ENCODE measurements at places on chromosomes 5 and 9.

GRCh38 chr9:108756746-108757490, 98.9 kb downstream of the ACTL7B start:
- DNase-seq, result no peak

DNA sequence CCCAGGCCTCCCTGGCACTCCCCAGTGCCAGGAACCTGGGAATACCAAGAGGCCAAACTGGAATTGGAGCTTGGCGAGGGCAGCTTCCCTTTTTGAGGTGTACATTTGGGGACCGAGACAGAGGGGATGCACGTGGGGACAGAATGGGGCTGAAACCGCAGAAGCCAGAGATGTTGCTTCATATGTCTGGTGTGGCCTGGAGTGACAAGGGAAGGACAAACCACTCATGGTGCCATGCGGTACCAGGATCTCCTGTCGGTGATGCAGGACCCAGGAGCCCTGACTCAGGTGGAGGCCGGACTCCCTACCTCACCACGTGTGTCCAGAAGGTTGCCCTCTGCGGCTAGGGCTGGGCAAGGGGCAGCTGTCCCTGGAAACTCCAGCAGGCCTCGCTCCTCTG, 4.0 kb upstream of the CSF2 start:
- no peak for DNase-seq

DNA sequence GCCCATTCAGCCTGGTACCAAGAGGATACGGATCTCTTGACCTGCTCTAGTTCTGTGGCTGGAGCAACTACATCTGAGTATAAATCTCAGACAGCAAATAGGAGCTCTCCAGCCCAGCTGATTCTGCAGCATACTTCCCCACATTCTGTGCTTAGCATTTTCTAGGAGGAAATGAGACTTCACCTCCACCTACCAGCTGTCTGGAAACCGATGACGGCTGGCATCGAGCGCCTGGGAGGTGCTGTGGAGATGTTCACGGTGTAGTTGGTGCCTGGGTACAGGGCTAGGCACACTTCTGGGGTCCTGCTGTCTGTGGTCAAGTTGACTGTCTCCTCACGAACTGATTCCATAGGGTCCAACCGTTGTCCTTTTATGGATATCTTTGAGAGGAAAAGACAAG, 63.6 kb downstream of the SUSD1 start:
- DNase-seq, result no peak

DNA sequence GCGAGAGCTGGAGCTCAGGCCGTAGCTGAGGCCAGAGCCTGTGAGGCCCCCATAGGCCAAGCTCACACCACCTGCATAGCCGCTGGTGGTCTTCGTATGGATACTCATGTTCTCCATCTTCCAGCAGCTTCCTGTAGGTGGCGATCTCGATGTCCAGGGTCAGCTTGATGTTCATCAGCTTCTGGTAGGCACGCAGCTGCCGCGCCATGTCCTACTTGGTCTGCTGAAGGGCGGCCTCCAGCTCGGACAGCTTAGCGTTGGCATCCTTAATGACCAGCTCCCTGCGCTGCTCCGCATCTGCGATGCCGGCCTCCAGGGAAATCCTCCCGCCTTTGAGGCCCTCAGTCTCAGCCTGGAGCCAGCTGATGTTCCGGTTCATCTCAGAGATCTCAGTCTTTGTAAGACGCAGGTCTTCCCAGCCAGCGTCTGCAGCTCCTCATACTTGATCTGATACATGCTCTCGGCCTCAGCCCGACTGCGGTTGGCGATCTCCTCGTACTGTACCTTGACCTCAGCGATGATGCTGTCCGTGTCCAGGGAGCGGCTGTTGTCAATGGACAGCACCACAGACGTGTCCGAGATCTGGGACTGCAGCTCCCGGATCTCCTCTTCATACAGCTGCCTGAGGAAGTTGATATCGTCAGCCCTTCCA, 172.1 kb downstream of the PPP2R2B start:
- DNase-seq, result no peak

DNA sequence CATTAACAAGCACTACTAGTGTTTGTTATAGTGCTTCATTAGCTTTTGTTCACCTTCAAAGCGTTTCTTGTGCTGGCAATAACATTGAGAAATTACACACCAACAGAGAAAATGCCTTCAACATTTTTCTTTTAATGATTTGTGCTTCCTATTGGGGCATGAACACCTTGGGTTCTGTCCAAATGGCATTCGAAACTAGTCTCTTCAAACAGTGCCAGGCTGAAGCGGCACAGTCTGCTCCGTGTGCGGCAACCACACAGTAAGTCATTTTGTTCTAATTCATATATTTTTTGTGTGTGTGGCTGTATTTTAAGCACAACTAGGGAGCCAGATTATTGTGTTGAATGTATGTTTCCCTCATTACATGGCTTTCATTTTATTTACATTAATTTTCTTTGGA, 414.7 kb upstream of the SGCD start:
- DNase-seq, result no peak

DNA sequence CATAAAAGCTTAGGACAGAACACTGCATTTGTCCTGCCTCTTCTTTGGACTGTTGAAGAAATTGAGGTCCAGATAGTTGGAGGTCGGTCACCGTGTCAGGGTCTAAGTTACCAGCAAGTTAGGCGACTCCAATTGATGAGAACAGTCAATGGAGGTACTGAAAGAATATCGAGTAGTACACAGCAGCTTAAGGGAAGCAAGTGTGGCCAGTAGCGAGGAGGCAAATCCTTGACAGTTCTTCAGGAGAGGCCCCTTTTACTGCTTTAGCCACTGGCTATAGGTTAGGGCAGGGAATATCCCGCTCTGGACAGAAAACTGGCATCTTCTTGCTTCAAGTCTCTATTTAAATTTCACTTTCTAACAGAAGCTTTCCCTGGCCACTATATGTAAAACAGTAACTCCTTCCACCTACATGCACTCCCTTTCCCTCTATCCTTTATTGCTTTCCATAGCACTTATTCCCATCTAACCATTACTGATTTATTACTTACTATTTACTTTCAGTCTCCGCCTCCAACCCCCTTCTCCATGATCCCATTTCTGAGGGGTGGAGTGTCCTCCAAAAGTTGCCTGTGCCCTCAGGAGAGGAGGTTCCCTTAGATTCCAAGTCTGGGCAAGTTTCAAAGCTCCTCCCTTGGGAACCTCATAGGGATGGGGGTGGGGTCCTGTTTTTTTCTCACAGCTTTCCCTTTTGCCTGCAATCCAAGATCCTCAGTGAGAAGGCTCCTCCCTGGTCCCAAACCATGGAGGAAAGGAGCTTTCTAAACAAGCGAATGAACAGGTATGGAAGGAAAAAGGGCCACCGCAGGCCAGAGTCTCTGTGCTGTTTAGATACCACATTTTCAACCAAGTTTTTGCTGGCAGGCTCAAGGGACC, 4.1 kb upstream of the PRDM6 start:
- DNase-seq, result no peak

DNA sequence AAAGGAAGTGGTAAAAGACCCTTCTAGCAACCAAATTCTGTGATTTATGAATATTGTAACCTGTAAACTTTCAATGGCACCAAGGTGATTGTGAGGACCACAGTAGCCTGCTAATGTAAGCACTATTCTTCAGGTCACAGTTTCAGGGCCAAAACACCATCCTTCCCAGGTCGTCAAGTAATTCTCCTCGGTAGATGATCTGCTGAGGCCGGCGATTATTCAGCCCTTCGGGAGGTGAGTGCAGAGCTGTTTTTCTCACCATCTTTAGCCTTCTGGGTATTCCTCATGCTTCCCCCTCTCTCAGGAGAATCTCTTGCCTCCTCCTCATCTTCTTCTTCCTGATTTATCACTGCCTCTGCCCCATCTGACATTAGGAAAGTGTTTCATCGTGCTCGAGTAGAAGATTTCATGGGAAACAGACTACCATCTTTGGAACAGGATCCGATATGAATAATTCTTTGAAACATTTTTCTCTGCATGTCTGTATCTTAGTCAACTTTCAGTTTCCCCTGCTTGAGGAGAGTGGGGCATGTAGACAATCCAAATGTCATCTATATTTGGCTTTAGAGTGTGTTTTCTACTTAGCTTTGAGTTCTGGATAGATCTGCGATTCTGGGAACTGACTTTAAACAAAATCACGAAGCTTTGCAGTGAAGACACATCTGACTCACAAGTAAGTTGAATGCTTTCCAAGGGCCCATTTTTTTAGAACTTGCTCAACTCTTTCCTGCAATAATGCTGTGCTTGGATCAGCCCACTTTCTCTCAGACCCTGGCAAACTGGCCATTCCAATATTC, 173.9 kb downstream of the AOPEP start:
- no peak for DNase-seq

- DNase-seq, result no peak
Measured at GRCh38 chr9:69427286-69427685, 102.3 kb downstream of the ENTREP1 start.

- DNase-seq, result no peak
Measured at GRCh38 chr5:93193431-93194347, 387.3 kb downstream of the NR2F1-AS1 start.

GRCh38 chr9:98108531-98109031, 10.4 kb downstream of the TRIM14 start:
- no peak for DNase-seq

- no peak for DNase-seq
Measured at GRCh38 chr5:122297587-122298298, 14.3 kb upstream of the SNCAIP start.

DNA sequence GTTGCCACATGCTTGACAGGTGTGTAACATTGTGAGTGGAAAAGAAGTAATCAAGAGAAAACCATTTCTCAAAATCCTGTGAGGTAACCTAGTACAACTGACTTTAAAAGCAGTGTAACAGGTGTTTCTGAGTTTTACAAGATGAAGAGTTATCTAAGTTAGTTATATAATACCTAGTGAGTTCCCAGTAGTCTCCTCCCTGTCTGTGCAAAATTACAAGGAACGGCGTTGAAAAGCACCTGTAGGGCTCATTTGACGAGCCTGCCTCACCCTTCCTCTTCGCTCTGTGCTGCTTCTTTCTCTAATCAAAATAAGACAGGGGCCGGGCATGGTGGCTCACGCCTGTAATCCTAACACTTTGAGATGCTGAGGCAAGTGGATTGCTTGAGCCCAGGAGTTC, 132.9 kb upstream of the SLC30A5 start:
- DNase-seq, result no peak

- no peak for DNase-seq
Measured at GRCh38 chr5:65299861-65300260, 181.9 kb downstream of the ADAMTS6 start.
